ENCODE measurements at places on chromosomes 2 and 18. TPM values are rescaled to one million over a fixed set of nuclear protein-coding genes. Genes with fewer than 3 reads are reported as not detected.

CPO gene
- total RNA-seq = 0.25 TPM

VWA3B gene
- total RNA-seq = 0.52 TPM

DNA sequence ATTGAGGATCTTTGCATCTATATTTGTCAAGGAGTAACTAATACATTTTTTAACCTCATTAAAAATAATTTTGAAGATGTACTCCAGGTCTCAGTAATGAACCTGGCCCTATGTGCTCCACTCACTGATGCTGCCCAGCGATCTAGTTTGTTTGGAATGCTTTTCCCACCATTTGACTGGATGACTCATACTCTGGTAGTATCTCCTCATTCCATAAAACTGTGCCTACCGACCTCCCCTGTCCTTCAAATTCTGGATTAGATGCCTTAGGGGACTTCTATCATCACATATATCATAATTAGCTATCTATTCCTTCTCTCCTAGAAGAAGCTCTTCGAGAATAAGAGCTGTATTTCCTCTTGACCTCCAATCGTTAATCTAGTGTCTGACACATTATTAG, 83.8 kb downstream of the FAM117B start:
- no peak for DNase-seq

- DNase-seq = no peak
These were observed 19.0 kb upstream of the DNAH6 start for GRCh38 chr2:84497285-84497684.

Data from left ventricle myocardium inferior (tissue), 1 donor.